ENCODE measurements at places on chromosomes 13 and 19.
A peak's percentile ranks its signal among the peaks of the same experiment; 100 is the strongest.

- no peak for DNase-seq
Observed at GRCh38 chr13:80906860-80907259, 565.9 kb upstream of the SPRY2 start.

GRCh38 chr19:21463449-21464105 lies 41.8 kb upstream of the ZNF429 start:
- DNase-seq, result peak; percentile 42

DNA sequence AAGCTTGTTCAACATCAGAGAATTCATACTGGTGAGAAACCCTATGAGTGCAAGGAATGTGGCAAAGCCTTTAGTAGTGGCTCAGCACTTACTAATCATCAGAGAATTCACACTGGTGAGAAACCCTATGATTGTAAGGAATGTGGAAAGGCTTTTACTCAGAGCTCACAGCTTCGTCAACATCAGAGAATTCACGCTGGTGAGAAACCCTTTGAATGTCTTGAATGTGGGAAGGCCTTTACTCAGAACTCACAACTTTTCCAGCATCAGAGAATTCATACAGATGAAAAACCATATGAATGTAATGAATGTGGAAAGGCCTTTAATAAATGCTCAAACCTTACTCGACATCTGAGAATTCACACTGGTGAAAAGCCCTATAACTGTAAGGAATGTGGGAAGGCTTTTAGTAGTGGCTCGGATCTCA lies 25.2 kb downstream of the ZNF383 start:
- DNase-seq, result no peak

GRCh38 chr19:51371186-51371690 lies 1.2 kb downstream of the NKG7 start:
- DNase-seq, result no peak

DNA sequence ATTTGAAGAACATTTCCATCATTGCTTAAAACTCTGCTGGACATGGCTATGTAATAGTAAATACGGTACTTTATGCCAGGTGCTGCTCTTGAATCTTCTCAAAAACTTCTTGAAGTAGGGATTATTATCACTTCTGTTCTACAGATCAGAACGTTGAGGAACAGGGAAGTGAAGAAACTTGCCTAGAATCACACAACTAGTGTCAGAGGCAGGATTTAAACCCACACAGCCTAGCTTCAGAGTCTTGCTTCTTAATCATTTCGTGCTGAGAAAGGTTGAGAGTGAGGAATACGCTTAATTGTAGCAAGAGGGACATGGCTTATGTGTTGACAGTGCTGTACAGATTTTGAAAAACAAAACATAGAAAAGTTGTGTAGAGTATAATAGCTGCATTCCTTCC lies 13.5 kb downstream of the TM9SF2 start:
- DNase-seq, result no peak

GRCh38 chr13:35923347-35923746 lies 207.8 kb downstream of the DCLK1 start:
- no peak for DNase-seq

DNA sequence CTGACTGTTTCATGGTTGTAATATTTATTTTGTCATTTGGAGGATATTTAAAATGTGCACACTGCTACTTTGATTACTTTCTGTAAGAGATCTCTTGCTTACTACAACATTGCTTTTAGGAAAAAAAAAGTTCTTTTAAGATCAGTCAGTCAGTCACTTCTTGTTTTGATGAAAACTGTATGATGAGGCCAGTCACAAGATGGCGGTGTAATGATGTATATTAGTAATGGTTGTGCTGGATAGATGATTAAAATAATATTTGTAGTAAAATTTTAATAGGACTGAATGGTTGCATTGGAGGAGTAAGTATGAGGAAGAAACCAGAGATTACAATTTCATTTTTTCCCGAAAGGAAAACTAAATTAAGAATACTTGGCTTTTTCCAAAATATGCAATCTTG lies 2411.1 kb downstream of the PCDH9 start:
- DNase-seq, result no peak

Measured in activated naive CD4-positive, alpha-beta T cell treated with anti-CD3 and anti-CD28 coated beads, Interleukin-2, amount 50 U/mL, for 16 hours (primary cell).